A549 treated with RU486 at 1 μM for 4 hours (cell line): ENCODE measurements at places on chromosomes 12 and 14. TPM values are rescaled to one million over a fixed set of nuclear protein-coding genes. Genes with fewer than 3 reads are reported as not detected.

The CIT gene
- 8.5 to 13.5 TPM (median 12.2 TPM) in 5 replicates for total RNA-seq

The PLXNC1 gene
- 0.02 to 0.12 TPM (median 0.08 TPM) in 4 of 5 replicates, not detected in the other for total RNA-seq

The AKAP3 gene
- 0.03 to 0.41 TPM (median 0.29 TPM) in 4 of 5 replicates, not detected in the other for total RNA-seq

The NINJ2 gene
- 0.37 to 0.69 TPM (median 0.49 TPM) in 5 replicates for total RNA-seq

The LTA4H gene
- 84.8 to 114 TPM (median 99.6 TPM) in 5 replicates for total RNA-seq

The PTHLH gene
- total RNA-seq: 33.7 to 38.2 TPM (median 35.7 TPM) in 5 replicates

The AKAP6 gene
- 0.15 to 0.96 TPM (median 0.70 TPM) in 5 replicates for total RNA-seq

The BCL2L14 gene
- not detected in 5 replicates for total RNA-seq

The LHX5 gene
- total RNA-seq: 0.03 TPM in 1 of 5 replicates, not detected in the others

The LRRIQ1 gene
- total RNA-seq: 0.41 to 1.5 TPM (median 1.1 TPM) in 5 replicates

The SYCP3 gene
- total RNA-seq: 0.13 TPM in 1 of 5 replicates, not detected in the others

The HOXC10 gene
- total RNA-seq: 2.2 to 5.4 TPM (median 2.6 TPM) in 5 replicates

The RNASE3 gene
- total RNA-seq: not detected in 5 replicates

The ASIC1 gene
- total RNA-seq: 4.8 to 6.5 TPM (median 5.9 TPM) in 5 replicates

The GRIP1 gene
- total RNA-seq: 3.0 to 7.8 TPM (median 4.3 TPM) in 5 replicates

The MYH7 gene
- total RNA-seq: not detected in 5 replicates

The WIF1 gene
- not detected in 5 replicates for total RNA-seq

The NCKAP5L gene
- total RNA-seq: 6.1 to 8.6 TPM (median 6.9 TPM) in 5 replicates

The SMCO2 gene
- 0.21 TPM in 1 of 5 replicates, not detected in the others for total RNA-seq

The SERPINA10 gene
- not detected in 5 replicates for total RNA-seq

The CD69 gene
- not detected in 5 replicates for total RNA-seq

The GALNT16 gene
- total RNA-seq: 2.2 to 4.3 TPM (median 3.8 TPM) in 5 replicates

The LRR1 gene
- 33.2 to 48.6 TPM (median 47.9 TPM) in 5 replicates for total RNA-seq

The ITGB7 gene
- total RNA-seq: 0.23 to 0.59 TPM (median 0.45 TPM) in 5 replicates
